ENCODE measurements at places on chromosomes 1 and 21.

GRCh38 chr1:183456826-183457225, 15.5 kb upstream of the SMG7 start:
- DNase-seq, result no peak

- DNase-seq, result no peak
These were observed 363.1 kb upstream of the ADGRL2 start for GRCh38 chr1:81437649-81438048.

DNA sequence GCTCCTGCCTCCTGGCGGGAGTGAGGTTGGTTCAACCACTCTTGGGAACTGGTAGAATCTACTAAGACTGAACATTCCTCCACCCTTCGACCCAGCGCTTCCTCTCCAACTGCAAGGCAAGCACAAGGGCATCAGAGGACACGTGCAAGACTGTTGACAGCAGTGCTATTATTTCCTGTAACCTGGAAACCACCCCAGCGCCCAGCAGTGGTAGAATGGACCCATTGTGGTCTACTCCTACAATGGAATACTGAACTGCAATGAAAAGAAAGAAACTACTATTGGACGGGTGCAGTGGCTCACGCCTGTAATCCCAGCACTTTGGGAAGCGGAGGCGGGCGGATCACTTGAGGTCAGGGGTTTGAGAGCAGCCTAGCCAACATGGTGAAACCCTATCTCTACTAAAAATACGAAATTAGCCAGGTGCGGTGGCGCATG, 33.0 kb upstream of the TARDBP start:
- DNase-seq, result no peak

- DNase-seq, result no peak
These were observed 8.7 kb upstream of the LRRC71 start for GRCh38 chr1:156911577-156912298.

DNA sequence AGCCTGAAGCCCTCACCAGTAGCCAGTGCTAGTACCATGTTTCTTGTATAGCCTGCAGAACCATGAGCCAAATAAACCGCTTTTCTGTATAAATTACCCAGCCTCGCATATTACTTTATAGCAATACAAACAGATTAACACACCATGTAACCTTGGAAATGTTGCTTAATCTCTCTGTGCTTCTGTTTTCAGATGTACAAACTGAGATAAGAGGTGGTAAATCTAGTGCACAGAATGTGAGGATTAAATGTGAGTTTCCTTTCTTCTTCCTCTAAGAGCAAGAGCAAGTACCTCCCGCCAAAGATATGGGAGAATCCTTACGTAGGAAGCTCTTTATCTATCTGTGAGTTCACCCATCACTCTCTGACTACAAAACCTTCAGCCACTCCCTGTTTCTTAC, 128.4 kb downstream of the HIVEP3 start:
- DNase-seq, result no peak

- DNase-seq, result no peak
These were observed 896 bp downstream of the KANK4 start for GRCh38 chr1:62318320-62318755.

- DNase-seq, result no peak
These were observed 148.6 kb downstream of the TIAM1 start for GRCh38 chr21:31195334-31196015.

- no peak for DNase-seq
These were observed 307.0 kb downstream of the SETD4 start for GRCh38 chr21:35753308-35753707.

DNA sequence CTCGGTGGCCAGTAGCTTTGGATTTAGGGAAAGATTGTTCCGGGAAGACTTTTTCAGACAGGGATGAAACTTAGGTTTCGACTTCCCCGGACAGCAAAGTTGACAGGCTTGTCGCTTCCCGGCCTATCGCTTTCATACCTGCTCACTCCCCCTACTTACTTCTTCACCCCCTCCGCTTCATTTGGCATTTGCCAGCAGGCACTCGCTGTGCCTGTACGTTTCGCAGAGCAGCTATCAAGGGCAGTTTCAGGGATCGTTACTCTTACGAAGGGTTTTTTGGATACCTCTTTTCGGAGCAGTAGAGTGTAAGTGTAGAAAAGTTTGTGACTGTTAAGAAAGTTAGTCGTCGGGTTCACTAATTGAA, 393 bp downstream of the BLZF1 start:
- no peak for DNase-seq

Measured in NCI-H446 treated with DMSO at 0.1 percent for 48 hours (cell line).